ENCODE measurements at places on chromosomes 11 and 22.

DNA sequence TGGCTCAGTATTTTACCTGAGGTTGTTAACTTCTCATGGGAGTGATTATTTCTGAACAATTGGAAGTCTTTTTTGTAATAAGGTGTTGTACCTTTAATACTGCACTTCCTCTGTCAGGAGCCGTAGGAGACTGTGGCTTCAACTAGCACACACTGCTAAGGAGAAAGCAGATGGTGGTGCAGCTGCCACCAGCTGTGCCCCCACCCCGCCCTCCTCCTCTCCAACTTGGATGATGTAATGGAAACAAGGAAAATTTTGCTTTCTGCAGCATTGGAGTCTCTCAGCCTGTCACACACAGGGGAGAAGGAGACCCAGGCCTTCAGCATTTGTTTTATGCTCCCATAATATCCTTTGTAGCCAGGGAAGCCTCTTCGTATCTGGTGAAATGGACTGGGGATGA, 91.2 kb downstream of the TEAD1 start:
- DNase-seq: no peak

GRCh38 chr11:133516845-133517244, 15.5 kb downstream of the OPCML start:
- no peak for DNase-seq

GRCh38 chr22:46290843-46291785, 5.6 kb upstream of the GTSE1 start:
- DNase-seq: no peak

DNA sequence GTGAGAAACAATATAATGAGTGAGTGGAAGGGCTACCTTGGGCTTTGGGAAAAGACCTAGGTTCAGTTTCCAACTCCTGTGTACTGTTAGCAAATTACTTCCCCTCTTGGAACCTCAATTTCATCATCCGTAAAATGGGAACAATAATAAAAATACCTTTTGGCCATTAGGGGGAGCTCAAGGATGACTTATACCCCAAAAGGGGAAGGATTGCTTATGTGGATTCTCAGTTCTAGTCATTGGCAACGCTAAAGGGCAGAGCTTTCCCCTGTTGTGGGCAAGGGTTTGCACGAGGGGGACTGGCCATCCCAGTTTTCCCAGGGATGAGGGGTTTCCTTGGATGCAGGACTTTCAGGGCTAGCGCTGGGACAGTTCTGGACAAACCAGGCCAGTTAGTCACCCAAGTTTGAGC, 3.1 kb upstream of the COMMD9 start:
- DNase-seq: peak; percentile 16

- no peak for DNase-seq
Observed at GRCh38 chr22:50469377-50470305, 5.2 kb downstream of the SBF1 start.

DNA sequence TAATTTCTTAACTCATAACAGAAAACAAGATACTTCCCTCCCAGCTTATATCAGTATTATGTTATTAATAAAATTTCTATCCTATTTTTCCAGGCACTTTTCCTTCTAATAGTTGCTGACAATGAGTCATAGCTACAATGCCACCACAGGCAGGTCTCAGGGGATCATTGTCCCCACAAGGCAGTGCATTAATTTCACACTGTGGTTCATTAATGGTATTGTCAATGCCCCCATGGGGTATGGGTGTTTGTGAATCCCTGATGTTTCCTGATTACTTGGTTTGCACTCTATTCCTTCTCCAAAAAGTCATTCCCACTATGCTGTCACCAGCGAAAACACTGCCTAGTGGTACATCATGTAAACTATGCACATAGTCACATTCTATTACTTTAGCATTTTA, 345.5 kb upstream of the CTSC start:
- no peak for DNase-seq
